Caudate nucleus (tissue), 63 donors: ENCODE measurements at places on chromosomes 7 and 10.

DNA sequence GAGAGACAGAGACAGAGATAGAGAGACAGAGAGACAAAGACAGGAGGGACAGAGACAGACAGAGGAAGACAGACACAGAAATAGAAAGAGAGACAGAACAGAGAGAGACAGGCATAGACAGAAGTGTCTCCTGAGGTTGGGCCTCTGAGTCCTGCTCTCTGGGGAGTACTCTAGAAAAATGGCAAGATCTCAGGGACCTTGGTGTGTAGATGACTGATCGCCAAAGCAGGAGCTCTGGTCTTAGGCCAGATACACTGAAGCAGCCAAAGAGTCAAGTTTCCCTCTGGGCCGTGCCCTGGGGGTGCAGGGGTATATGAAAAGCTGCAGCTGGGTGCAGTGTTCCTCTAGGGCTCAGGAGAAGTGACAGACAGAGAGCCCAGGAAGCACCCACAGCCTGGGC, 176.6 kb upstream of the TNS3 start:
- no peak for DNase-seq

DNA sequence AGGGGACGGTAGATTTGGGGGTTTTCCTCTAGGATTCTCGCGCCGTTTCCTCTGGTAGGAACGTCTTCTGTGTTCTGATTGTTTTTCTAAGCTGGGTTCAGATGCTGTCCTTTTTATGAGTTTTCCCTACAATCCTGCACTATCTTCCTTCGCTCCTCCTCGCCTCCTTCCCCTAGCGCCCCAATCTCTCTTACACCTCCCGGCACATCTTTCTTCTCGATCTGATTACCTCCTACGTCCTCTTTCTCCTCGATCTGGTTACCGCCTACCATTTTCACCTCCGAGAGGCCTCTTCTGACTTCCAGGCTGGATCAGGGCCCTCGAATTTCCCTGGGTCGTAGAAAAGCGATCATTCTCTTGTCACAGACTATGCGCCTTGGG, 413 bp downstream of the BUD31 start:
- DNase-seq: no peak

- no peak for DNase-seq
Measured at GRCh38 chr10:119367841-119368549, 160.6 kb downstream of the GRK5 start.

DNA sequence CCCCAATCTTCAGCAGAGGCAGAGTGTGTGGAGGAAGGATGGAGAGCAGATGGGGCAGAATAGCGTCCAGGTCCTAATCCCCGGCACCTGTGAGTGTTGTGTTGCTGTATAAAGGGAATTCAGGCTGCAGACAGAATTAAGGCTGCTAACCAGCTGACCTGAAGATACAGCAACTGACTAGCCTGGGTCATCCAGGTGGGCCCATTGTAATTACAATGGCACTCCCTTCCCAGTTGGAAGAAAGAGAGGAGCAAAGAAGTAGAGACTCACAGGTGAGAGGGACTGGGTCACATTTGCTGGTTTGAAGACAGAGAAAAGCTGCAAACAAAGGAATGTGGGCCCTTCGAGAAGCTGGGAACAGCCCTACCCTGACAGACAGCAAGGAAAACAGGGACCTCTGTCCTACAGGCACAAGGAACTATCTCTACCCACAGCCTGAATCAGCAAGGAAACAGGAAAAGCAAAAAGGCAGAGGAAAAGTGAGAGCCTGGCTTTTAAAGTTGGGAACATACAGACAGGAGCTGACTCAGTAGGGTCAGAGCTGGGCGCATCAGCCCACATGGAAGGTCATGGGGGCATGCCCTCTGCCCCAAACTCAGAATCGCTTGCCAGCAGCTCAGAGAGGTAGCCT, 11.6 kb upstream of the TMEM72 start:
- no peak for DNase-seq

GRCh38 chr10:13195016-13195415, 33.7 kb downstream of the MCM10 start:
- no peak for DNase-seq

- no peak for DNase-seq
Measured at GRCh38 chr7:32958046-32959025, 1.1 kb downstream of the FKBP9 start.

DNA sequence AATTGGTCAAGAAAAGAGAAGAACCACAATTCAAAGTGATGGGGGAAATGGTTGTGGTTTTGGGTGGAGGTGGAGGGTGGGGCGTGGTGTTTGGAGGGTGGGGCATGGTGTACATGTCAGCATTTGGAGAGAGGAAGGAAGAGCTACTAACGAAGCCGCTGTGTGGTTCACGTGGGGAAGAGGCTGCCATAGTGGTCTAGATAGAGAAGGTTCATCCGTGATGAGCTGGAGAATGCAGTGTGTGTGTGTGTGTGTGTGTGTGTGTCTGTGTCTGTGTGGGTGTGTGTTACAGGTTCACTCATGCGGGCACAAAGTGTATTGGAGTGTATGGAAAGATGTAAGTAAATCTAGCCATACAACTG, 6.1 kb upstream of the VCL start:
- no peak for DNase-seq

DNA sequence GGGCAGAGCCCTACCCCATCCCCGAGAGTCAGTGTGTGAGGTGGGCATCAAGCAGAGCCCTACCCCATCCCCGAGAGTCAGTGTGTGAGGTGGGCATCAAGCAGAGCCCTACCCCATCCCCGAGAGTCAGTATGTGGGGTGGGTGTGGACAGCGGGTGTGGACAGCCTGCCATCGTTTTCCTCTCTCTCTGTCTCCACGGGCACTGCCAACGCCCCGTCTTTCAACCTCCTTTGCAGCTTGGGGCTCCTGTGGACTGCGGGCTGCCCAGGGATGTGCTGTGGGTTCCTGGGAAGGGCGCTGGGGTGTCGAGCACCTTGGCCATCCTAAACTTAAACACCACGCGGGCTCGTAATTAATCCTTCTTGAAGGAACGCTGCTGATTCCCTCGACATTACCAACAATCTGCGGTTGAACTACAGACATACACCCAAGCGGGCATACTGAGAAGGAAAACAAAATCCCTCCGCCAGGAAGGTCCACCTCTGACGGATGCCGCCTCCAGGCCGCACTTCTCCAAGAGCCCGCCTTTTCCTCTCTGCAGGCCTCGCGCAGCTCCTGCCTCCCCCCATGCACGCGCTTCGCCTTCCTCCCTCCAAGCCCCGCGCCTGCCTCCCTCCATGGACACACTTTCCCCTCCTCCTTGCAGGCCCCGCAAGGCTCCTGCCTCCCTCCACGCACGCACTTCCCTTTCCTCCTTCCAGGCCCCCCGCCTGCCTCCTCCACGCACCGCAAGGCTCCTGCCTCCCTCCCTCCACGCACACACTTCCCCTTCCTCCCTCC, 65.1 kb downstream of the ADARB2 start:
- DNase-seq: no peak

DNA sequence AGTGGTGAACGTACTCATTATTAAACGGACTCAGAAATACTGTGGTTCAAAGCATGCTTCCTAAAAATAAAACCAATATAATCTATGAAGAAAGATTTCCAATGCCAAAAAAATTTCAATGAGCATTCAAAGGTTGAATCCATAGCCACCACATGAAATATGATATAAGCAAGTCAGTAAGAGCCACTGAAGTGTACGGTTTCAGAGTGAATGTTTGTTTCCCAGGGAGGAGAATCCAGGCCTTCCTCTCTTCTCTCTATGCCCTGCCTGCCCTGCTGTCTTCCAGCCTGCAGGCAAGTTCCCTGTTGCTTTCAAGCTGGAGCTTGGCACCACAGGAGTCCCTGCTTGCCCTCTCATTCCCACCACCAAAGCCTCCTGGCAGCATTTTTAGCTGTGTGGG, 1171.6 kb upstream of the C7orf33 start:
- DNase-seq: no peak

GRCh38 chr10:25017661-25018060, 1.2 kb downstream of the THNSL1 start:
- DNase-seq: no peak
